ENCODE measurements at places on chromosomes 1 and 21. TPM values are rescaled to one million over a fixed set of nuclear protein-coding genes. Genes with fewer than 3 reads are reported as not detected.

Gene CASZ1
- 0.30 TPM for total RNA-seq

Gene NBPF15
- total RNA-seq, result 19.0 TPM

Gene HCRTR1
- total RNA-seq, result not detected

Gene TACSTD2
- 0.45 TPM for total RNA-seq

Gene EBNA1BP2
- 149 TPM for total RNA-seq

Gene ZFP69B
- 2.5 TPM for total RNA-seq

Gene CAPN2
- total RNA-seq, result 234 TPM

Gene SH2D2A
- 0.34 TPM for total RNA-seq

Gene KCNA2
- not detected for total RNA-seq

Gene HLX
- 8.9 TPM for total RNA-seq

Gene CD52
- total RNA-seq, result not detected

Gene ELF3
- total RNA-seq, result 0.17 TPM
